ENCODE measurements at places on chromosomes 3 and 15.

DNA sequence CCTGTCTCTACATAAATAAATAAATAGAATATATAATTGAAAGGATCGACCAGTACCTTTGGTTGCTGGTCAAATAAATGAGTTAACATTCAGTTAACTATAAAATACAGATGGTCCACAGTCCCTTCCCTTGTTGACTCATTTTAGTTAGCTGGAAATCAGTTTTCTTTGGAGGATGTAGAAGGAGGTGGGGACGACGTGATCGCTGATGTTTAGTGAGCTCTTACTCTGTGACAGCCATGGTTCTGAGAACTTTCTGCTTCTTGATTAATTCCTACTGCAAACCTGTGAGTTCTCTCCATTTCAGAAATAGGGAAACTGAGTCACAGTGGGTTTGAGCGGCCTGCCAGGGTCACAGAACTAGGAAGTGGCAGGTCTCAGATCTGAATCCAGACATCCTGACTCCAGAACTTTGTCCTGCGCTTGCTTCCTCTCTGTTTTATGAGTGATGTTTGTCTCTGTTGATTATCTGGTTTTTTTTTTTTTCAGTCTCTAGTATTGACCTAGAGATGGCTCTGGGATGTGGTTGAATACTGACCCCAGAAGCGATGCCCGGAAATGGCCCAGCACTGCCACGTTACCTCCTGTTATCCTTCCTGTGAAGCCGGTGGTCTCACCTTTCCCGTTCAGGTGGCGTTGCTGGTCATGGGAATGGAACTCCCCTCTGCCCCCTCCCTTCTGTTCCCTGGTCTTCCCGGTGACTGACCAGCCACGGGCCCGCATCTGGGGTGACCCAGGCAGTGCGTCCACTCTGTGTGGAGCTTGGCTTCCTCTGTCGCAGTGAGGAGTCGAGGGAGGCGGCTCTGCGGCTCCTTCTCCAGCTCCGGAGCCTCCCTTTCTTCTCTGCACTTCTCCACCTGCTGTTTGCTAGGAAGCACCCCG lies 18.2 kb downstream of the SYNM start:
- DNase-seq, result no peak

DNA sequence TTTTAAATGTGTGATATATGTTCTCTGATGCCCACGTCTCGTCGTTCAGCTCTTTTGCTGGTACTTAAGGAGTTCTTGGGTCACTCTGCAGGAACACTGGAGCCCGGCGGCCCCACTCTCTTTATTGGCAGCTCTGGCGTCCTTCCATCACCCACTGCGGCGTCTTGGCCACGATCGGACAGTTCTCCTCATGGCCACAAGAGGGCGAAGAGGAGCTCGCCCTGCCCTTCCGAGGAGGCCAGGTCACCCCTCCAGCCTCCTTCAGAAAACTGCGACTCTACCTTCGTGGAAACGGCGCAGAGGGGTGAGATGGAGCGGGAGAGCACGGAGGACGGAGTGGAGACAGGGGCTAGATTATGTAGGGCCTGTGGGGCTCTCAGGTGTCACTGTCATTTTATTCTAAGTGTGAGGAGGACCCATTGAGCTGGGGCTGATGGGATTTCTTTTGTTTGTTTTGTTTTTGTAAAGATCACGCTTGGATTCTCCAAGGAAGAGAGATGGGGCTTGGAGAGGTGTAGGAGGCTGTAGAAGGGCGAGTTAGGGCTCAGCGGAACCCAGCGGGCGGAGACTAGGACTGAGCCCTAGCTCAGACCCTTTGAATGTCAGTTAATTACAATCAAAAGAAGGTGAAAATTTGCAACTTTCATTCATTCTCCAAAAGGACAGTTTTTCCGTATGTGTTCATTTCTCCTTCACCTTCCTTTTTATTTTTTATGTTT lies 28.0 kb upstream of the GABRA5 start:
- no peak for DNase-seq

DNA sequence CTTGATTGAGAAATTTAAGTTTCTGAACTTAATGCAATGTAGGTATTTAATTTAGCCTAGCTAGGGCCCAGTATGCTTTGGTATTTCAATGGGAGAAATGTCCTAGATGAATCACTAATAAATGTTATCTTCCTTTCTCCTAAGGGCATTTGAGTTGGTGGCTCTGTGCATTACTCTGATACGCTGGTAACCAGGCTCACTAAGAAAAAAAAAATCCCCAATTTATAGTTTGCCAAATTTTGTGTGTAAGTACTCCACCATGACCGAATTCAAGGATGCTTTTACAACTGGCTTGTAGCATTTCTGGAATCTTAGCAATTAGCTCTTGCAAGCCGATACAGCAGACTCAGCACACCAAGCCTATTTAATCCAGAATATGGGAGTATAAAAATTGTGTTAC lies 94.6 kb upstream of the LPP start:
- no peak for DNase-seq

- DNase-seq, result no peak
Observed at GRCh38 chr15:50943638-50944037, 35.2 kb downstream of the AP4E1 start.

GRCh38 chr15:43958861-43959330 lies 132.1 kb downstream of the WDR76 start:
- DNase-seq, result no peak

DNA sequence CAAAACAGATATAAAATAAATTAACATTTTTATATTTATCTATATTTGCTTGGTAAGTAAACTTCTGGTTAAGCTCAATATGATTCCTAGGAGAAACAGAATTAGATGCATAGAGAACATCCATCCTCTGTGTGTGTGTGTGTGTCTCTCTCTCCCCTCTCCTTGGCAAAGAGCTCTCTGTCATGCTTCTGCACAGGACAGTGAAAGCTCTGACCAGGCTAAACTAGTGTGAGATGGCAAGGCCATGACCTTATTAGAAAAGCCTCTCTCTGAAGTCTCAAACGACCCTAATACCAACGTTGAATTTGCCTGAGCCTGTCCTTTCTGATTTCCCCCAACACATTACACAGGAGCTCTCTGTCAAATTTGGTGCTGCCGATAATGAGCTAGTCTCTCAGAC lies 746.0 kb downstream of the VGLL3 start:
- no peak for DNase-seq

- no peak for DNase-seq
Observed at GRCh38 chr3:112366522-112366921, 33.6 kb downstream of the CD200 start.

GRCh38 chr3:3516996-3517395 lies 282.2 kb upstream of the LRRN1 start:
- no peak for DNase-seq

- DNase-seq, result no peak
Observed at GRCh38 chr15:57320631-57321220, 55.6 kb upstream of the CGNL1 start.

- DNase-seq, result no peak
Observed at GRCh38 chr15:77009176-77009575, 14.2 kb downstream of the PSTPIP1 start.

- no peak for DNase-seq
Observed at GRCh38 chr3:58183221-58183620, 27.6 kb downstream of the DNASE1L3 start.

DNA sequence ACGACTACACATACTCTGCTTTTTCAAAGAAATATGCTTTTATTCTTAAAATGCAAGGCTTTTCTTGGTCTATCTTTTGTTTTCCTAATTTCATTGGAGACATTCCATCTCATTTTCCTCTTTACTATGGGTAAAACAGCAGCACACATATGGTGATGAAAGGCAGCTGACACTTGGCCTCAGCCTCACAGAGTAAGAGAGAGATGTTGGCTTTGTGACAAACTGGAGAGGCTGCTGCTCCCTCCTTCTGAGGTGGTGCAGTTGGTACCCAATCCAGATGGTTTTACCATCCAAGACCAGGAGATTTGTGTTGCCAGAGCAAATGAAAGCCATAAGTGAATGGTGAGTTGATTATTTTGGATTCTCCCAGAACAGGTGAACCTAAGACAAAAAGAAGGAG lies 13.2 kb upstream of the SLC2A2 start:
- no peak for DNase-seq

DNA sequence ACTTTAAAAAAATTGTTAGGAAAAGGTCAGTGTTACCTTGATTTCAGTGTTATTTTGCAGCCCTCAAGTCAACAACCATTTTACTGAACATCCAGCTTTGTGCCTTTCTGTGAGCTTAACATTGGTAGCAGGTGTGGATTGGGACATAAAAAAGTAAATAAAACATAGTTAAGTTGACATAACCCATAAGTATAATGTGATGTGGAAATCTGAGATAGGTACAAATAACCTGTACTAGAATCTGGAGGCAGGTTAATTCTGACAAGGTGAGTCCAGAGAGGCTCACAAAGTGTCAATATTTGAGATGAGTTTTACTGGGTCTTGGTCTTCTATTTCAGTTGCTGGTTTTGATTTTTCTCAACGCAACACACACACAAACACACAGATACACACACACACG lies 151.3 kb downstream of the LPP start:
- DNase-seq, result no peak

GRCh38 chr3:131713416-131714123 lies 210.8 kb upstream of the MRPL3 start:
- no peak for DNase-seq

GRCh38 chr3:173538410-173538809 lies 140.9 kb downstream of the NLGN1 start:
- no peak for DNase-seq

GRCh38 chr15:33975022-33975565 lies 6.8 kb downstream of the CHRM5 start:
- DNase-seq, result no peak

DNA sequence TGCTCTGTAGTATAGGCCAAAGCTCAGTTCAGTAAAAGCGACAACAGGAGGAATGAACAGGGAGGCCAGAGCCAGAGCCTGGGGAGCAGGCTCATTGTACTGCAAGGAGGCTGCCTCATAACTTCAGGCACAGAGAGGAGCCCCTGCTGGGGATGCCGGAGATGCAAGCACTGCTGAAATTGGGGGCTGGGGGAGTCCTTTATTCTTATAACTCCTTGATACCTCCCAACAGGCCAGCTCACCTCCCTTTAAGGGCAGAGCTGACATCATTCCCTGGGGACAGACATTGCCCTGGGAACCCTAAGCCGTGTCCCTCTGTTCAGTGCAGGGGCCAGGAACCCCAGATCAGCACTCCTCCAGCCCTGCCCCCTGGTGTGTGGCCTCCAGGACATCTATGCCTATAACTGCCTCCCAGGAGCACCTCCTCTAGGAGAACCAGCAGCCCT lies 83.8 kb upstream of the MRPS22 start:
- DNase-seq, result no peak

GRCh38 chr15:94576889-94577533 lies 345.6 kb downstream of the MCTP2 start:
- no peak for DNase-seq

DNA sequence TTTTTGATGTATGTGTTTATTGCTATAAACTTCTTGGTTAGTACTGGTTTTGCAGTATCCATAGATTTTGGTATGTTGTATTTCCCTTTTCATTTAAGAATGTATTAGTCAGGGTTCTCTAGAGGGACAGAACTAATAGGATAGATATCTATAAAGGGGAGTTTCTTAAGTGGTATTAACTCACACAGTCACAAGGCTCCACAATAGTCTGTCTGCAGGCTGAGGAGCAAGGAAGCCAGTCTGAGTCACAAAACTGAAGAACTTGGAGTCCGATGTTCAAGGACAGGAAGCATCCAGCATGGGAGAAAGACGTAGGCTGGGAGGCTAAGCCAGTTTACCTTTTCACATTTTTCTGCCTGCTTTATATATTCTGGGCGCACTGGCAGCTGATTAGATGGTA lies 8.4 kb downstream of the ARL6 start:
- no peak for DNase-seq

- no peak for DNase-seq
Observed at GRCh38 chr3:128338536-128339330, 128.0 kb downstream of the DNAJB8 start.

DNA sequence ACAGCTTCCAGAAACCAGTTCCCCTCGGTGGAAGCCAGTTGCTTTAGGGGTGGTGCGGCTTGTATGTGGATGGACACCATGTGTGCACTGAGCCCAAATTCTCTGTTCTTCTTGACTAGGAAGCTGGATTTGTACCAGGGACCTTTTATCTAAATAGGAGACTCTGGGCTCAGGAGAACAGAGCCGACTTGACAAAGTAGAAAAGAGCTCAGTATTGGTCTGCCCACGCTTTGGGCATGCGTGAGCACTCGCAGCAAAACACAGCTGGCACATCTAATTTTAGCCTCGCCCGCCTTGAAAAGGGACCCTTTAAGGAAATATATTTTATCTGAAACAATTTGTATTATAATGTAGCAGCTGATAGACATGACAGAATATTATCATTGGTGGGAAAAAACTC lies 1.1 kb upstream of the RBMS3 start:
- DNase-seq, result no peak

GRCh38 chr3:52593103-52593502 lies 56.7 kb downstream of the UQCC5 start:
- DNase-seq, result no peak

DNA sequence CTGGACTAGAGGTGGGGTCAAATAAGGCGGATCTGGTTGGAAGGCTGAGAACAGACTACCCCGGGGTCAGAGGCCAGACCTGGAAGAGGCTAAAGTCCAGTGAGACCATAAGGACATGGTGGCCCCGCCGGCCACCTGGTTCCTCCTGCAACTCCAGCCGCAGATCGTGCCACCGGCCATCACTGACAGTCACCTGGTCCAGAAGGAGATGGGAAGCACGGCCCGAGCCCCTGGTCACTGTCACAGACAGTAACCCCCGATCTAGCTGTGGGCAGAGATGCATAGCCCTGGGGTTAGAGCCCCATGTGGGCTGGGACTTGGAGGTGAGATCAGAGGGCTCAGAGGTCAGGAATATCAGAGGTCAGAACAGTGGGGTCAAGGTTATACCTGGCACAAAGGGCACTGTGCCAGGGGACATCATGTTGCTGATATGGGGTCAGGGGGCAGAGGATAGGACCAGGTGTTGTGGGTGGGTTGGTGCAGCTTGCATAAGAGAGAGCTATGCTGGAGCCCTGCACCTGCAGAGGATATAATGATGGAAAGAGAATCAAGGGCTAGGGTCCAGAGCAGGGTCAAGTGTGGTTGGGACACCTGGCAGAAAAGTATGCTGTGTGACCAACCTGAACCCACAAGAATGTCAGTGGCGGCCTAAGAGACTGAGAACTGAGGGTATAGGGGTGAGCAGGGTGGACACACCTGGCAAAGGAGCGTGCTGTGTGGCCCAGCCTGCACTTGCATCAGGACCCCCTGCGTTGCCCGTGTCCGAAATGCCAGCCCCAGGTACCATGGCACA lies 9.6 kb downstream of the CELSR3 start:
- no peak for DNase-seq

- no peak for DNase-seq
Observed at GRCh38 chr3:43951813-43952212, 261.1 kb downstream of the ABHD5 start.

DNA sequence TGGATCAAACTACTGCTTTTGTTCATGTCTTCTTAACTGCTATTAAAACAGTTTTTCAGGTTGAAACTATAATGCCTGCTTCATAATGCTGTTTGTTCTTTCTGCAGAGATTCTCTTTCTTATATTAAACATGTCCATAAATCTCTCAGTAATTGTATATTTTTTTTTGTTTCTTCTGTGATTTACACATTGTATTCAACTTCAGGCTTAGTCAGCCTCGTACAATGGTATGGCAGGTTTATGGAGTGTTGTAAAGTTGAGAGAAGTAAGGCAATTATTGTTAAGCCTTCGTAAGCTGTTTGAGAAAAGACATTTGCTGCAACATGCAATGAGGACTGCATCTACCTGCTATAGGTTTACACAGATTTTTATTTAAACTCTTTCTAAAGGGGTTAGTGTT lies 977.1 kb downstream of the DIPK2A start:
- no peak for DNase-seq
